ELR (cell line): ENCODE measurements at places on chromosomes 16 and 17.

DNA sequence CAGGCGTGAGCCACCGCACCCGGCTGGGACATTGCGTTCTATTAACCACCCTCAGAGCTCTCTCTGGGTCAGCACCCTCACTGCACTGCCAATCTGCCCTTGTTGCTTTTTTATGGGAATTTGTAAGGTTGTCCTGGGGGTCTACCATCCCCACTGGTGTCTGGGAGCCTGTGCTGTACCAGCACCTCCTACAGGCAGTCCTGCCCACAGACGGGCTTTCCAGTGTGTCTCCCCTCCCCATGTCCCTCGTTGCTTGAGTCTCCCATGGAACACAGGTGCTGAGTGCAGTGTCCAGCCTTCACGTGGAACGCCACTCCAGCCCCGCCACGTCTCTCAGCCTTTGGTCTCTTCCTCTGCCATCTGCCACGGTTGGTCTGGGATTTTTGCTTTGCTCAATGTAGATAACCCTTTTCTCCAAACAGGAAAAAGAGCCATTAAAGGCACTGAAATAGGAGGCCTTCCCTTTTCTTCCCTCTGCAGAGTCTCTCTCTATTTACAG, 68.0 kb upstream of the CBX4 start:
- DNase-seq: no peak

- no peak for DNase-seq
These were observed 50.6 kb upstream of the ADCY9 start for GRCh38 chr16:4166821-4167220.

- DNase-seq: no peak
These were observed 56.4 kb upstream of the AKTIP start for GRCh38 chr16:53559270-53559951.

DNA sequence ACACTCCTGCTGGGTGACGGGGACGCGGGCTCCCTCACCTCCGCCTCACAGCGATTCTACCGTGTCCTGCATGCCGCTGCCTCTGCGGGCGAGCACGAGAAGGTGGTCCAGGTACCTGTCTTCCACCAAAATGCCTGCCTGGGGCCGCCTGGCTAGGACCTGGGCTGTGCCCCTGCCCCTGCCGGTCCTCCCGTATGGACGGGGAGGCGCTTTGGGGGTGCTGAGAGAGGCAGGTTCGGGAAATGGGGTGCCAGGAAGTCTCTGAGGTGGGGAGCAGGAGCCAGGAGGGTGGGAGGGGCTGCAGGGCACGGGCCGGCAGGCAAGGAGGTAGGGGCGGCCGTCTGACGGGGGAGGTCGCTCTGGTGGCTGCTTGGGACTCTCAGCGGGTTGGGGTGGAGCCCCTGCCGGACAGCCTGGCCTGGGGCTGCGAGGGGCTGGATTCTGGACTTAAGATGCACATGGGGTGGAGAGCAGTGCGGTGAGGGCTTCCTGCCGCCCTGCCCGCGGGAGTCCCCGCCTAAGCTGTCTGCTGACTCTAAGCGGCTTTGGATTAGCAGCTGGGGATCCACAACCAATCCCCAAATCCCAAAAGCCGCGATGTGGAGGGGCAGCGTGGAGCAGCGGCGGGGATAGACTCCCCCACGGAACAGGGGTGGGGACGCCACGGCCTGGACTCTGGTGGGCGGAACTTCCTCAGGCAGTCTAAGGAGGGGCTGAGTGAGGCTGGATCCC, 5.8 kb downstream of the CHTF18 start:
- DNase-seq: no peak

DNA sequence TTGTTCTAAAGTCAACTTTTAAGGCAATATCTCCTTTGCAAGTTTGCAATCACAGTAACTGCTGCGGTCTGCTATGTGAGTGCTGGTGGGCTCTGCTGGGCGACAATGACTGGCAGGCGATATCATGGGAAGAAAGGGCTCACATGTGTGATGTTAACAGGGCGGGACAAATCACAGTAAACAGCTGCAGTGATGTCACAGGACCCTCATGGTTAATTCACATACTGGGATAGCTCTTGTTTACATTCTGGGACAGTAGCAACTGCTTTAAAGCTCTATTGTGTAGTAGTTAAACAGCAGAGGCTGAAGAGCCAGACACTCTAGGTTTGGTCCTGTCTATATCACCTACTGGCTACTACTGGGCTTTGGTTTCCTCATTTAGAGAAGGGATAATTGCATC, 257.2 kb upstream of the ASIC2 start:
- DNase-seq: no peak

- no peak for DNase-seq
These were observed 699 bp upstream of the PVALEF start for GRCh38 chr17:81164371-81165245.

GRCh38 chr16:62661435-62661834, 625.2 kb upstream of the CDH8 start:
- no peak for DNase-seq

DNA sequence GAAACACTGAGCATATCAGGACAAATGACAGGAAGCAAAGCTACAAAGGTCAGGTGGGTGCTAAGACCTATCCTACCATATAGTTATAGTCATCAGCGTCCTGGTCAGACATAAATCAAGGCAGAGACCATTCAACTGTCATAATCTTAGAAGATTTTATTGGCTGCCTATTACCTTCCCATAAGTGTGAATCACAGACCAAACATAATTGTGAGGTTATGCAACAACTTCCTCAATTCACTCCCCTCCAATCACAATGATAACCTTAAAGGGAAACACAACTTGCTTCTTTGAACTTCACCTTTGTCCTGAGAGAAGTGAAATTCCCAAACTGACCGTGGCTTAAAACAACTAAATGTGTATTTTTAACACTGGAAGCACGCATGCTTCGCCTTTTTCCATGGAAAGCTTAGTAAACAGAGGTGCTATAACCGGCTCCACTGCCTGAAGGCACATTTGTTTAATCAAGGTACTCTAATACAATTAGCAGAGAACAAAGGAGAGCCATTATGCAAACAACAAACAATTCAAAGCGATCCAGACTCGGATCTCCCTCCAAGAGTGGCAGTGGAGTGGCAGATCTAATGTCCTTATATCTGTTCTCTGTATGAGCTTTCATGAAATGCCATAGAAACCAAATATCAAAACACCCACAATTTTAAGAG, 84.9 kb downstream of the TMEM114 start:
- no peak for DNase-seq

DNA sequence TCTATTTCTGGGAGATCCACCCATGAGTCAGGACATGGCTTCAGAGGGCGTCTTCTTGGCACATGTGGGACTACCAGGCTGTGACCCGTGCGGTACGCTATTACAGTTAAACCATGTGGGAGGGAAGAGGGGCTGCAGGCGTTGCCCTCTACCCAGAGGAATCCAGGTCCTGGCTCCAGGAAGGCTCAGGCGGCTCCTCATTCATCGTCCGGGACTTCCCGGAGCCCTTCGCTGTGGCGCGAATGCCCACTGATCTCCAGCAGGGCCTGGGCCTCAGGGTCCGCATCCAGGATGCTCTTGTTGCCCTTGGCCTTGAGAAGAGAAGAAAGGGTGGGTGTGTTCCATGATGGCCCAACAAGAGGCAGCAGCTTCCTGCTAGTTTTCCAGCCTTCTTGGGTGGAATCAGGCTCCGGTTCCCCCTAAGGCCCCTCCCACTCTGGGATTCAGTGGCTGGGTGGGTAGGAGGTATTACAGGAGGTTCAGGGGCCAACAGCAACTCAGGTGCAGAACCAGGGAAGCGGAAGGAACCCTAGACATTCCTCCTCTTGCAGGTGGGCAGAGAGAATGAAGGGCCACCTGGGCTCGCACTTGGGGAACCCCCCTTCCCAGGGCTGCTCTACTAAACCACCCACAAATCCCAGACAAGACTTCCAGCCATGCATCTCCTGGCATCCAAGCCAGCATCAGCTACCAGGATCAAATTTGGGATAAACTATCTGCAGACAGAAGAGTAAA, 24.6 kb downstream of the MEAK7 start:
- no peak for DNase-seq

- DNase-seq: no peak
These were observed 71.9 kb upstream of the TEKT1 start for GRCh38 chr17:6903326-6903900.

- no peak for DNase-seq
These were observed 15.1 kb downstream of the AXIN1 start for GRCh38 chr16:337437-337836.

GRCh38 chr16:84229471-84229870, 10.3 kb downstream of the KCNG4 start:
- DNase-seq: no peak

GRCh38 chr17:60916043-60916442, 238.4 kb downstream of the BCAS3 start:
- DNase-seq: no peak

- DNase-seq: no peak
These were observed 81.6 kb downstream of the TMC6 start for GRCh38 chr17:78046923-78047322.

DNA sequence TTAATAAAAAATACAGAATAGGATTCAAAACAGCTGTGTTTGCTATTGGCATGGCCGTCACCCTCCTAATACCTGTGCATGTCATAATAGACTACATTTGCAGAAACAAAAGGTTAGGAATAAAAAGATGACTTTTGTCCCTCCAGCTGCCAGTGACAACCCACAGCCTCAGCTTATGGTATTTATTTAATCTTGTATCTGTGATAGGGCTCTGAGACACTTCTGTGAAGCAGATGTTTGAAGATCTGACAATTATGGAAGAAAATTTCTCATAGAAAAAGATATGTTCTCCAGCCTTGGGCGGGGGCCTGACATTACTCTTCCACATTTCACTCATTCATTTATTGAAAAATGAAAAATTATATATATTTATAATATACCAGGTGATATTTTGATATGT, 62.2 kb downstream of the PITPNC1 start:
- no peak for DNase-seq

DNA sequence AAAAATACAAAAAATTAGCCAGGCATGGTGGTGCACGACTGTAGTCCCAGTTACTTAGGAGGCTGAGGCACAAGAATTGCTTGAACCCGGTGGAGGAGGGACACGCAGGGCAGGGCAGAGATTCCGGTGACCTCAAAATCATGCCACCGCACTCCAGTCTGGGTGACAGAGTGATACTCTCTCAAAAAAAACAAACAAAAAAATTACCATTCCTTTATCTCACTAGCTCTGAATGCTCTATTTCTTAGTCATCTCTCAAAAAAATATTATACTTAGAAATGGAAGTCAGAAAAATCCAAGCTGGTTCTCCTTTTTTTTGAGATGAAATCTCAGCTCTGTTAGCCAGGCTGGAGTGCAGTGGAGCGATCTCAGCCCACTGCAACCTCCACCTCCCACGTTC, 40.8 kb downstream of the SPOP start:
- peak; percentile 65 for DNase-seq

- DNase-seq: no peak
These were observed 128.6 kb downstream of the IRF8 start for GRCh38 chr16:86027373-86028126.

DNA sequence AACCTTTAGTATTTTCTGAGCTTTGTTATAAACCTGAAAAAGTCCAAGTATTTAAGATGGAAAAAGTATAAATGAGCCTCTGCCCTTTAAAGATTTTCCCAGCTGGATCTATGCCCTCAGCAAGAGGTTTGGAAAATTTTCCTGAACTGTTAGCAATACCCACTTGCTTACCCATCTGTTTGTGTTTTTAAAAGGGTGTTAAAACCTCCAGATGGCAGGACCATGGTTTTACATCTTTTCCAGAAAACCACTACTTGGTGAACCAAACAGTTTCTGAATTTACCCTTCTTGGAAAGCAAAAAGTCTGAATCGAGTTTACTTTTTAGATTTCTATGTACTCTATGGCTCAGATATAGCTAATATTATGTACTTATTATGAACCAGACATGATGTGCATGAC, 719 bp downstream of the PMFBP1 start:
- DNase-seq: no peak

- DNase-seq: peak; percentile 21
These were observed 15.8 kb upstream of the RBBP6 start for GRCh38 chr16:24523569-24523968.
